ENCODE measurements at places on chromosomes 2 and 18. TPM values are rescaled to one million over a fixed set of nuclear protein-coding genes. Genes with fewer than 3 reads are reported as not detected.

Gene IL36G
- not detected for total RNA-seq

- DNase-seq = no peak
- H3K4me3 ChIP-seq = no peak overlapping the region
- no peaks in the 10 kb centered on the region for H3K36me3 ChIP-seq
- H3K27me3 ChIP-seq = no peaks in the 10 kb centered on the region
Observed at GRCh38 chr2:69975136-69975852, 13.9 kb upstream of the ASPRV1 start.

Gene OBSL1
- 66.4 TPM for total RNA-seq

Gene BMP10
- not detected for total RNA-seq

Gene LIMS3
- 2.2 TPM for total RNA-seq

Gene ACADL
- total RNA-seq = 103 TPM

GRCh38 chr2:112482309-112483041, 519 bp downstream of the TTL start:
- H3K27ac ChIP-seq = peak overlapping the region; percentile 91
- peaks cover 42% of the 10 kb centered on the region for H3K4me1 ChIP-seq
- H3K36me3 ChIP-seq = no peaks in the 10 kb centered on the region
- no peaks in the 10 kb centered on the region for H3K27me3 ChIP-seq
- peak overlapping the region; percentile 81 for H3K4me3 ChIP-seq

GRCh38 chr2:88057437-88057844, 1.9 kb upstream of the KRCC1 start:
- H3K36me3 ChIP-seq = no peaks in the 10 kb centered on the region
- H3K4me1 ChIP-seq = peaks cover 21% of the 10 kb centered on the region
- no peak for DNase-seq
- no peak overlapping the region for H3K4me3 ChIP-seq
- no peaks in the 10 kb centered on the region for H3K27me3 ChIP-seq
- H3K27ac ChIP-seq = no peak overlapping the region

GRCh38 chr2:219695145-219695709, 67.8 kb downstream of the SLC4A3 start:
- no peak overlapping the region for H3K27ac ChIP-seq
- H3K27me3 ChIP-seq = no peaks in the 10 kb centered on the region
- H3K4me1 ChIP-seq = no peaks in the 10 kb centered on the region
- H3K36me3 ChIP-seq = no peaks in the 10 kb centered on the region
- DNase-seq = no peak
- no peak overlapping the region for H3K4me3 ChIP-seq

- H3K4me1 ChIP-seq = no peaks in the 10 kb centered on the region
- no peaks in the 10 kb centered on the region for H3K27me3 ChIP-seq
- H3K4me3 ChIP-seq = no peak overlapping the region
Observed at GRCh38 chr2:73092146-73092783, 20.5 kb downstream of the RAB11FIP5 start.

Measured in upper lobe of left lung (tissue), 6 donors.